ENCODE measurements at places on chromosomes 13 and 19.

DNA sequence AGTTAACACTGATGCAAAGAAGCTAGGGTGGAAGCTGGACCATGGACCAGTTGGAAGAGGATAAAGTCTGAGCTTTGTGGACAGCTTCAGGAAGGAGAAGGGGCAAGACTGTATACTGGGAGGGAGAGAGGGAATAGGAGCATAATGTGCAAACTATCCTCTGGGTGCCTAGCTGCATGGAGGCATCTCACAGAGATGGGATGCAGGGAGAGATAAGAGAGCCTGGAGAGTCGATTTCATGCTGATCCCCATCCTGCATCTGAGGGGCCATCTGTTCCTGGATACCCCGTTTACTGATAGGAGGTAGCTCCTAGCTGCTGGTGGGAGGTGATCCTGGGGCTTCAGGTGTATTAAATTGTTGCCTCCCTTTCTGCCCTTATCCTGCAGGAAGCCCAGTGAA, 8.8 kb downstream of the CYP4F3 start:
- no peak for DNase-seq

DNA sequence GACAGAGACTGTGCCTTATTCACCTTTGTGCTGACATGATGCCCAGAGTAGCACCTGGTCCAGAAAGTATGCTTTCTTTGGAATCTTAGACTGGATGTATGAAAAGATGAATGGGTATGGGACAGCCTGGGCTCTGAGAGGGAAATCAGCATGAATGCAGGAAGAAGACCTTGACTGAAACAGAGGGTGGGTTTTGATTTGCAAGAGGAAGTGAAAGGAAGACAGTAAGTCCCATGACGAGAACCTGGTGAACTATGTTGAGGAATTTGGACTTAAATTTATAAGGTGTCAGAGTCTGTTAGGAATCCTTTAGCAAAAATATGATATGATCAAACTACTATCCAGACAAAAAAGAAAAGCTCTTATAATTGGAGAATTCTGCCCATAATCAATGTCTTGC, 301.9 kb downstream of the SPRY2 start:
- no peak for DNase-seq

GRCh38 chr19:4049432-4049831, 17.3 kb downstream of the ZBTB7A start:
- DNase-seq, result no peak

GRCh38 chr19:50300051-50300450, 29.1 kb downstream of the KCNC3 start:
- no peak for DNase-seq

DNA sequence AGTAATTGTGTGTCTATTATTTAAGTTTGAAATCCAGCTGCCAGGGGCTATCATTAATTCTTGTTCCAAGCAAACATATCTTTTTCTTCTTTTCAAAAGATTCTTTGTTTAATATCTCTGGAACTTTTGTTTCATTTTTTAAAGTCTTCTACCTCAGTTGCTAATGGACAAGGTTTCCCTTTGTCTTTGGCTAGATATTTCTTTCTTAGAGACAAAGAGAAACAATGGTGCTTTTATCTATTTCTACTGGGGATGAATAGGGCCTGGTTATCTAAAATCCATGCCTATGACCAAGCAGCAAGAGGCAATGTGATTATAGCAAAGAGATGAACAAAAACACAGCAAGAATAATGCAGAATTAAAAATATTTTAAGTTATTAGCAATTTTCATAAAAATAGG, 661.3 kb upstream of the KLF12 start:
- DNase-seq, result no peak

- peak; percentile 97 for DNase-seq
Measured at GRCh38 chr13:37701972-37702371, 103.4 kb upstream of the POSTN start.

- peak; percentile 83 for DNase-seq
Measured at GRCh38 chr13:37618554-37618953, 20.0 kb upstream of the POSTN start.

- DNase-seq, result peak; percentile 36
Measured at GRCh38 chr19:51123381-51123800, 1.3 kb upstream of the SIGLEC9 start.

DNA sequence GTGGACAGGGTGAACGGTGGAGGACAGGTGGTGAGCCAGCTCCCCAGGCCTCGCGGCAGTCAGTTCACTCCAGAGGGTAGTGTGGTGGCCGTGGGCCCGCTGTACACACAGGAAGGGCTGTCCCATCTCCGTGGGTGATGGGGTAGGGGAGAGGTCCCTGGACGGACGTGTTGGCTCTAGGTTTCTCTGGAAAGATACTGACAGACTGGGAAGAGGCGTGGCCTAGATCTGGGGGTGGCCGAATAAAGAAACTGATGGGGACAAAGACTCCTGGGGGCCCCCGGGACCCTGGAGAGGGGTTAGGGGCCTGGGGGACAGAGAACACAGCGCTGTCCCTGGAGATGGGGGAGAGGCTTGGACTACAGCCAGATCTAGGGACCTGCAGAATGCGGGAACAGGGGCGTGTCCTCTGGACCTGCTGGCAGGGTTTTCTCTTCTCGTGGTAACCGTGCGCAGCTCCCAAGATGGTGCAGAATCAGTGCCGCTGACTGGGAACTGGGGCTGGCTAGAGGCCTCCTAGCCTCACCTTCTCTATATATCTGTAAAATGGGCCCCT, 4.0 kb upstream of the PRAM1 start:
- DNase-seq, result no peak

DNA sequence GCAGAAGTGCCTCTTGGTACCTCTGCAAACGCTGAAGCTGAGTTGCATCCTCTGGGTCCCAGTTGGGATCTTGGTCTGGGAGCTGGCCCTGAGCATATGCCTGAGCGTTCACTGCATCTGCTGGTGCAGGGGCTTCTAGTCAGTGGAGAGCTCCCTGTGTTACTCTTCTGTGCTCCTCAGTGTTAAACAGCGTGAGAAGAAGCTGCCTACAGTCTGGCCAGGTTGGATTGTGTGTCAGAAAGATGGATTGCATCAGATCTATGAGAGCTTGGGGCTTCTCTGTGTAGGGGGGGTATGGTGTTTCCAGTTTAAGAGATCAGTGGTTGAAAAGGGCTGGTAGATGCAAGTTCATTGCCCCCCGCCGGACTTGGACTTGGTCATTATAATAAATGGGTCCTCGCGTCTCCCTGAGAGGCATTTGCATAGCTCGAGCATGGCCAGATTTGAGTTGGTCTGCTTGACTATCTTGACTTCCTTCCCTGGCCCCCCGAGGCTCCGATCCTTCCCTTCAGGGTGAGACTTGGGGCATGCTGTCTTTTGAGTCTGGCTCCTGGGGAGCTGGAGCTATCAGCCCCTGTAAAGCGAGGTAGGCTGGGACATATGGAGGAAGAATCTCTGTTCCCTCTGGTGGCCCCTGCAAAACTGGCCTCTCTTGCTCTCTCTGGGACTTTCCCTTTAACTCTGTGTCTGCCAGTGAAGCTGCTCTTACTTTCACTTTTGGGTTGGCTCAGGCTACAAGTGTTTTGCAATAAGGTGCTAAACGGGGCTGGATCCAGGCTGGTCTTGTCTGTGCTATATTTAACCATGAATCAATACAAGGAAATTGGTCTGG, 52.9 kb downstream of the OR10H4 start:
- peak; percentile 50 for DNase-seq

GRCh38 chr13:32969516-32969941, 46.7 kb upstream of the KL start:
- DNase-seq, result peak; percentile 35

- DNase-seq, result no peak
Measured at GRCh38 chr19:16378291-16378889, 53.8 kb downstream of the KLF2 start.

DNA sequence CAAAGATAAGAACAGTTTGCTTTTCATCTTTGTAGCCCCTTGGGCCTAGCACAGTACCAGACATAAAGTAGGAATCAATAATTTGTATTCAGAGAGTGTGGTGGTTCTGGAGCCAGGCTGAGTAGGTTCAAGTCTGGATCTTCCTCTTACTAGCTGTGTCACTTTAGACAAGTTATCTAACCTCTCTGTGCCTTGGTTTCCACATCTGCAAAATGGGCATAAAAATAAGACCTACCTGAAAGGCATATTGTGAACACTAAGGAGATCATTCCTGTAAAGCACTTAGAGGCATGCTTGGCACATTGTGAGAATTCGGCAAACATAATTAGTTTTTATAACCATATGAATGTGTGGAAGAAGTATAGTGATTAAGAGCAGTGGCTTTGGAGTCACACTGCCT, 95.8 kb downstream of the MBNL2 start:
- no peak for DNase-seq

- no peak for DNase-seq
Measured at GRCh38 chr19:50453243-50453642, 20.6 kb downstream of the MYBPC2 start.

- no peak for DNase-seq
Measured at GRCh38 chr13:109669956-109670355, 116.4 kb downstream of the IRS2 start.

GRCh38 chr19:38291855-38292254, 12.2 kb upstream of the C19orf33 start:
- DNase-seq, result no peak

DNA sequence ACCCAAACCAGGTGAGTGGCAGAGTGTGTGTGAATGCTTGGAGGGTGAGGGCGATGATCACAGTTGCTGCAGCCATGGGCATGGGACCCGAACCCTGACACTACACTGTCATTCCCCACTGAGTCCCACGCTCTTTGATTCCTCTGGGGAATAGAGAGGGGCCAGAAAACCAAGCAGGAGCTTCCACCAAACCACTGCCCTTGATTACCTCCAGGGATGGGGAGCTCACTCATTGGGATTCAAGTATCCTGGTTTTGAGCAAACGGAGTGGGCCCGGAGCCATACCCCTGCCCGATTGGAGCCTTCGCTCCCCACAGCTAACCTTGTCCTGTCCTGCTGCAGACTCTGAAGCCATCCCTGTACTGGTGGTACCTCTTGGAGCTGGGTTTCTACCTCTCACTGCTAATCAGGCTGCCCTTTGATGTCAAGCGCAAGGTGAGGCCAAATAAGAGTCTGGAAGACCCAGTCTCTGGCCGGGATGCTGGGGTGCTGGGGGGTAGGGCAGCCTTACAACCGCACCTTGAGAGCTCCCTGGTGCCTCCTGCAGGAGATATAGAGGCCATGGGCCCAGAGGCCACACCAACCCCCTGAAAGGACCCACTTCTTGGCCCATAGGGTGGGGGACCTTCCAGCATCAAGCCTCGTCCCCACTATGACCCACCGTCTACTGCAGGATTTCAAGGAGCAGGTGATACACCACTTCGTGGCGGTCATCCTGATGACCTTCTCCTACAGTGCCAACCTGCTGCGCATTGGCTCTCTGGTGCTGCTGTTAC, 47.3 kb downstream of the CERS4 start:
- DNase-seq, result no peak

DNA sequence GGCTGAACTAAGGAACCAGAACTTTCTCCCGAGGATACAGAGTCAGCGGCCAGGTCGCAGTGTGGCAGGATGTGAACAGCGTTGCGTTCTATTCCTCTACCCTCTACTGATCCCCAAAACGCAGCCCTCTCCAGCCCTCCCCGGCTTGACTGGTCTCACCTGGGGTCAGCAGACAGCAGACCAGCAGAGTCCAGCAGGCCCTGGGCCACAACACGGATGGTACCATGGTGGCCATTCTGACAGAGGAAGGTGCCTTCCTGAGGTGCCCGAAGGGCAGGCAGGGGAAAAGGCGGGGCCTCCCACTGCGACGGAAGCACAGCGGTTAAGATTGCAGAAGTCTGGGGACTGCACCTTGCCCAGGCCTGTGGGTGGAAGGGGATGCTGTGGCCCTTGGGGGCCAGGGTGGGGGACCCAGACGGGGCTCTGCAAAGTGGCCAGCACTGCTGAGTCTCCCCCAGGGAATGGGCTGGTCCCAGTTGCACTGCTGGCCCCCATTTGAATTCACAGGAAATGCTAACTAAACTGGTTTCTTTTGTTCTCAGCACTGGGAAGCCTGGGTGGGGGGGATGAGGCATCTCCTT, at the start of gene ICAM3:
Gene ICAM3, minus strand, starts transcription at position 245 of the 581 bp plus-strand sequence. Its CDS starts 10 bp downstream, at position 235.
- no peak for DNase-seq

GRCh38 chr13:93372856-93373255, 146.2 kb downstream of the GPC6 start:
- DNase-seq, result no peak

DNA sequence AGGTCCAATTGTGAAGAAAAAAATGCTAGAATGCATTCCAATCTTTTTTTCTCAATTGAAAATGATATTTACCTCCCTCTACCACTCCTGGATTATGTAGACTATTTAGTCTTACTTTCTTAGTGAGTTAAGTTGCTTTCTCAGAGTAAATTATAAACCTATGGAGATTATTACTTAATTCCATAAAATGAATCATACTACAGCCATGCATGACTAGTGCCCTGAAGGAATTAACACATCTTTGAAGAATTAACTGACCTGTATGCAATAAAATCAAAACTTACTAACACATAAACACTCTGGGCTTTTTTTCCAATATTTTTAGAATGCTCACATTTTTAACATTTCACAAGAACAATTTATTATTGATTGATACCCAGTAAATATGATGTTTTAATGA, 379.4 kb upstream of the DACH1 start:
- no peak for DNase-seq

GRCh38 chr19:2315121-2315817, 7.3 kb upstream of the LINGO3 start:
- no peak for DNase-seq

- DNase-seq, result no peak
Measured at GRCh38 chr19:53958823-53959757, 3.6 kb upstream of the CACNG8 start.

DNA sequence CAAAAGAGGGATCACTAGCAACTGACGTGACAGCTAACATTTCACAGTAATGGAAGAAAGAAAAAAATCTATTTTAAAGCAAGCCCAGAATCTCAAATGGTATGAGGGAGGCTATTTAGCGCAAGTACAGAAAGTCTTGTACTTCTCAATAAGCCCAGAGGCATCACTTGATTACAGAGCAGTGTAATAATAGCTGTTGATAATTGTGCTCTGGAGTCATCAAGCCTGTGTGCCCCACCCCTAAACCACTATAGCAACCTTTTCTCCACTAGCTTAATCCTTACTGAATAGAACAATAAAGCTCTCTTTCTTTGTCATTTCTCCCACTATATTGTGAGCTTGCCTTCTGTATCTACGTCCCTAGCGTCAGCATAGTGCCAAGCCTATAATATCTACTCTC, 56.6 kb downstream of the FREM2 start:
- DNase-seq, result no peak

DNA sequence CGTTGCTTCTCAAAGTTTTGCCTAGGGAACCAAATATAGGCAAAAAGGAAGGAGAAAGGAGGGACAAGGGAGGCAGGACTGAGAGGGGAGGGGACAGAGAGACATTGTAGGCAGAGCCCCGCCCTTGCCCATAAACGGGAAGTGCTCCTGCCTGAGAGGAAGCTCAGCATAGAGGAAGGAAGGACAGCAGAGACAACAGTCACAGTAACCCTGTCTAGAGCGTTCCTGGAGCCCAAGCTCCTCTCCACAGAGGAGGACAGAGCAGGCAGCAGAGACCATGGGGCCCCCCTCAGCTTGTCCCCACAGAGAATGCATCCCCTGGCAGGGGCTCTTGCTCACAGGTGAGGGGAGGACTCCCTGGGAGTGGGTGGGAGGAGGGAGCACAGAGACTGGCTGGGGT, at the start of gene CEACAM21:
Gene CEACAM21, plus strand, starts transcription at position 169 of the 400 bp plus-strand sequence. Its CDS starts 109 bp downstream, at position 278.
- DNase-seq, result no peak

All from amniotic epithelial cell (primary cell).